ENCODE measurements at places on chromosomes 11 and 22. TPM values are rescaled to one million over a fixed set of nuclear protein-coding genes. Genes with fewer than 3 reads are reported as not detected.

- H3K4me3 ChIP-seq, result no peak overlapping the region
- H3K27ac ChIP-seq, result no peak overlapping the region
- no peak for DNase-seq
These were observed 78.3 kb downstream of the RPL27A start for GRCh38 chr11:8760896-8761295.

TECTA gene
- total RNA-seq, result 0.23 TPM

DNA sequence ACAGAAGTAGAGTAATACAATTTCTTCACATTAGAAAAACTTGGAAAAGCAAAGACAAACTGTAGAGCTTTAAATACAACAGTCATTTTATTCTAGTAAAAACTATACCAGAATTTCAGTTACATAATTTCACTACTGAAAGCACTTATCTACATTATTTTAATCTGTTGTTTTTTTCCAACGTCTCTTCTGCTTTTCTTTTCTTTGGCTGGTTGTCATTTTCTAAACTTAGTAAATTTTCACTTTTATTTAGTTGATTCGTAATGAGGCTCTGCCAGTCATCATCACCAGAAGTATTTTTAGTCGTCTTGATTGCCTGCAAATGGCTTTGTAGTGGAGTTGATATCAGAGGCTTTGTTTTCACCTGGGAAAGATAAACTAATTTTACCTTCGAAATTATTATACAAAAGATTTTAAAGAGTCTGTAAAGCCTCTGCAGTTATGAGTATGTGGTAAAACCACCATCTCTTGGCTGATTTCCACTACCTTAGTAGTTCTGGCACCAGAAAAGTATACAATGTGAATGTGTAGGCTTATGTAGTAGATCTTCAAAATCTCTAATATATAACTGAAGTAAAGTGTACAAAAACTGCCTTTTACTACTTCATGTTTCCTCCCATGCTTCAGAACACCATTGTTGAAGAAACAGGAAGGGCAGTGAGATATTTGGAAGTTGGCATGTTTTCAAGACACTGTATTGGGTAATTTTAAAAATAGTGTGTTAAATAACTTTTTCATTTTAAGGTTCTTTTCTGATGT is 19.2 kb downstream of the EIF3M start:
- peaks cover 7% of the 10 kb centered on the region for H3K36me3 ChIP-seq
- no peaks in the 10 kb centered on the region for H3K27me3 ChIP-seq
- no peak for DNase-seq
- H3K4me1 ChIP-seq, result no peaks in the 10 kb centered on the region
- H3K27ac ChIP-seq, result no peak overlapping the region

GRCh38 chr11:15884141-15884540 is 472.2 kb downstream of the SOX6 start:
- H3K4me3 ChIP-seq, result no peak overlapping the region
- no peak for DNase-seq
- no peak overlapping the region for H3K27ac ChIP-seq
- H3K27me3 ChIP-seq, result no peaks in the 10 kb centered on the region
- H3K4me1 ChIP-seq, result no peaks in the 10 kb centered on the region

MMP27 gene
- total RNA-seq, result not detected

- no peaks in the 10 kb centered on the region for H3K36me3 ChIP-seq
- no peak overlapping the region for H3K27ac ChIP-seq
- no peaks in the 10 kb centered on the region for H3K27me3 ChIP-seq
- H3K4me1 ChIP-seq, result no peaks in the 10 kb centered on the region
These were observed 194.5 kb downstream of the NAV2 start for GRCh38 chr11:19907008-19907579.

NXPE2 gene
- total RNA-seq, result not detected

All from naive thymus-derived CD4-positive, alpha-beta T cell (primary cell).